ENCODE measurements at places on chromosomes 1 and 21. TPM values are rescaled to one million over a fixed set of nuclear protein-coding genes. Genes with fewer than 3 reads are reported as not detected.

The POU3F1 gene
- 9.3 TPM for total RNA-seq

The CD160 gene
- total RNA-seq: not detected

The IQCC gene
- 2.7 TPM for total RNA-seq

The TFF3 gene
- total RNA-seq: not detected

The KRTAP10-12 gene
- not detected for total RNA-seq

The HEATR1 gene
- 31.7 TPM for total RNA-seq

Measured in glutamatergic neuron (in vitro differentiated cells).